ENCODE measurements at places on chromosomes 12 and 14.

- DNase-seq, result no peak
Measured at GRCh38 chr12:48803675-48804074, 14.6 kb upstream of the CACNB3 start.

DNA sequence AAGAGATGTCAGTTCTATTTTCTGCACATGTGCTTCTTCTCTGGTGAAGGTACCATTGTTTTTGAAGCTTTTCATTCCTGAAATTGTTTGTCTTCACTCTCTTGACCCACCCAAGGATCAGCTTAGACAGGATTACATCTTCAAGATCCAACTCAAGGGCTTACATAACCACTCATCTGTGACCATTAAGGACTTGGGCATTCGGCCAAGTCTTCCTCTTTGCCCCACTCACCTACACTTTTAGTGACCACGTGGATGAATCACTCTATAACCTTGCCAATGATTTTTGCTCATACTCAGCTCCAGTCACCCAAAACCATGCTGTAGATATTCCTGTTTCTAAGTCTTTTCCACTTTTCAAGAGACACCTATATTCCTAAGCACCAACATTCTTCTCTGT is 36.5 kb upstream of the SSTR1 start:
- DNase-seq, result no peak

- DNase-seq, result no peak
Measured at GRCh38 chr12:121649819-121650353, 19.6 kb downstream of the MORN3 start.

DNA sequence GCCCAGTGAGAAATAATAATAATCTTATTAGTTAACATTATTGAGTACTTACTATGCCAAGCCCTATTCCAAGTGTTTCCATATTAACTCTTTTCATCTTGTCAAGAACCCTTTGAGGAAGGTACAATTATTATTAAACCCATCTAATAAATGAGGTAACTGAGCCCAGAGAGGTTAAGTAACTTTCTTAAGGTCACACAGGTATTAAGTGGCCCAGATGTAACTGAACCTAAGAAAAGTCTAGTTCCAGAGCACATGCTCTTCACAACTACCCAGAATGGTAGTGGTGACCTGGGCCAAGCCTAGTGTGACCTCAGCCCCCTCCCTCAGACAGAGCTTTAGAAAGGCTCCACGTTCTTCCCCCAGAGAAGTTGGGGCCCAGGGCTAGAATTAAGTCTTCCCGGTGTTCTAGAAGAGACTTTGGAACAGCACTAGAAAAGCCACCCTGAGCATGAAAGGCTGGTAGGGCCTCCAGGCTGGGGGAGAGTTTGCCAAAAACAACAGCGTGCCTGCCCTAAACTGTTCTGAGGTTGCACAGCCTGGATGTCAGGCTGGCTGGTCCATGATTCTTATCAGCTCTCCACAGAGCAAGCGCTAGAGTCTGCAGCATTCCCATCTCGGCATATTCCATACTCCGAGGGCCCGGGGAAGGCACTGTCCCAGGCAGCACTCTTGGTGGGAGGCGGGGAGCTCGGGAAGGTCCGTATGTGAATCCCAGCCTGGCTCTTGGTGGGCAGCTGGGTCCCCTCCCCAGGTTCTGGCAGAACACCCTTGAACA is 41.3 kb upstream of the CTDSP2 start:
- DNase-seq, result peak; percentile 70

DNA sequence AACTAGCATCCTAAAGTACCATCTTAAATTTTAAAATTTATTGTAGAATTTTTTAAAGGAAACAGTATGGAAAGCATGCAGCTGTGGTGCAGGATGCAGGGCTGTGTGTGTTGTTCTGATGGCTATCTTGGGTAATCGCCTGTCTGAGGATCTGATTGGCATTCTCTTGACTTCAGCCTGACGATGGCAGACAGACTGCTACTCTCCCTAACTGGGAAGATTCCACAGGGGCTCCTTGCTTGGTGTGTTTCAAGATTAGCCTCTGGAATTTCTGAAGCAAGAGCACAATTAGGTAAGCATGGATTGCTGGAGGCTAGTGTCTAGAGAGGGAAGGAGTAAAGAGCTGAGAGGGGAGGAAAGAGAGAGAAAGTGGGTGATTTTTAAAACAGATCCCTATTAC is 696.8 kb upstream of the LRFN5 start:
- DNase-seq, result no peak

- no peak for DNase-seq
Measured at GRCh38 chr12:12800406-12801180, 12.6 kb upstream of the DDX47 start.

- DNase-seq, result no peak
Measured at GRCh38 chr12:49276304-49277290, 11.7 kb downstream of the TUBA1C start.

DNA sequence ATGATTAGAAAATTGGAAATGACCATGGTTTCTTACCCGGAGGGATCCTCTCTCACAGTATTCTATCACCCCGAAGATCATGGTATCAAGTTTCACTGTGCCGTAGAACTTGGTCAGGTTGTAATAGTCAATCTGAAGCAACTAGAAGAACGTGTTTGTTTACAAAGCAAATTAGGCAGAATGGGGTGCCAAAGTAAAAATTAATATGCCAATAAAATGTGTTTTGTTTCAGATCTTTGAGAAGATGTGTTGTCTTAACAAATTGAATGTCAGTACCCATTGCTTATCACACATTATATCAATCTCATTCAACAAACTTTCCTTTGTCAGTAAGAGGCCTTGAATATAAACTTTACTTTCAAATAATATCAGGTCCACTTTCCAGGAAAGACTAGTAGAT is 45.0 kb downstream of the GUCY2C start:
- DNase-seq, result no peak

DNA sequence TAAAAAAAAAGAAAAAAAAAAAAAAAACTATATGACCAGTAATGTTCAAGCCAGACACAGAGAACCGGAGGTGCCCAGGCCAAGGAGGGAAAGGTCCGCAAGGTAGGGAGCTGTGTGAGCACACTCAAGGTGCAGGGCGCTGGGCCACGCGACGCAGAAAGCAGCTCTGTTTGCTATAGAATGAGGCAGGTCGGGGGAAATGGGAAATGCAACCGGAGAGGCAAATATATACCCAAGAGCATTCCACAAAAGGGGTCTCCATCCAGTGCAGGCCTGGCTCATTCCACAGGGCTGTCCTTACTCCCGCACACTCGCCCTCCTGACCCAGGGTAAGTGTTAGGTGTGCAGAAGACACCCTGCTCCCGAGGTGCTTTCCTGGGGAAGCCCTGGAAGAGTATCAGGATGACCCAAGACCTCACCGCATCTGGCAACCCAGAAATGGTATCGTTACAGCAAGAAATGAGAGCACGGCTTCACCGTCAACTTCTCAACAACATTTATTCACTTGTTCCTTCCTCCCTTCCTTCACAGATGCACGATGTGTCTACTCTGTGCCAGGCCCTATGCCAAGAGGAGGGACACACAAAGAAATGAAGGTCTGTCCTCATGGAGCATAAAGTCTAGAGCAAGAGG is 86.4 kb downstream of the BCL11B start:
- DNase-seq, result no peak

DNA sequence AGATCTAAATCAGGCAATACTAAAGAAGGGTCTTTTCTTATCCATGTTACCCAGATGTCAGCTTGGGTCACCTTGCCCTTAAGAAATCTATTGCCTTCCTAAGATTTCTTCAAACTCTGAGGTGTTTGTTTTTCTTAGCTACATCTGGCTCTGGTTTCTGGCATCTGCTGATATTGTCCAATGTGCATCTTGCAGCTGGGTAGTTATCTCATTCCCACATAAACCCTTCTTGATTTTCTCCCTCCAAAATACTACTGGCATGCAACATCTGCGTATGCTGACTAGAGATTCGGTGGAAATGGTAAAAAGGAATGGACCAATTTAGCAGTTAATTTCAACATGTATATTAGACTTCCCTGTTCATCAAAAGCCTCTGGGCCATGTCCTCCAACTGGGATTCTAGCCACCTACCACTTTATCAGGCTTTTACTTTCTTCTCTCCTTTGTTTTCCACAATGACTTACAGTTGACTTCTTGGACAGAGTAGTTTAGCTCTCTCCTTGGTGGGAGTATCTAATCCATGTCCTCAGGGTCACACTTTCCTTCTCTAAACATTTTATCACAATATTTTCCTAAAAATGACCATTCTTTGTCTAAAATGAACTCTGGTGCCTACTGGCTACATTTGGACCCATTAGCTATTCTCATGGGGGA is 324.8 kb upstream of the FAR2 start:
- no peak for DNase-seq

- DNase-seq, result no peak
Measured at GRCh38 chr12:126591533-126591932, 1526.3 kb downstream of the AACS start.

DNA sequence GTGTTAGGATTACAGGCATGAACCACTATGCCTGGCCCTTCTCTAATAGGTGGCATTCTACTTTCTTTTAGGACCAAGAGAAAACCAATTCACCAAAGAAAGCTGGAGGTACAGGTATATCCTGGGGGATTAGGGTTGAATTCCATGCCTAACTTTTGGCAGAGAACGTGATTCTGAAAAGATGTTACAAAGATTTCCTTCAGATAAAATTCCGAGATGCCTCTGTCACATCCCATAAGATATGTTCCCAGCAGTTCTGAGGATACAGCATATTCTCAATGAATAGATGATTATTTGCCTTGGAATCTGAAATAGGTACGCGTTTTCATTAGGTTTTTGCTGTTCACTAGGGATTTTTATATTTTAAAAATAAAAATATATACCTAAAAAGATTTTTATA is 111.9 kb upstream of the KRAS start:
- no peak for DNase-seq

GRCh38 chr14:104271391-104271790 is 133.0 kb downstream of the KIF26A start:
- DNase-seq, result no peak

GRCh38 chr12:13203034-13203922 is 6.8 kb downstream of the EMP1 start:
- DNase-seq, result no peak

DNA sequence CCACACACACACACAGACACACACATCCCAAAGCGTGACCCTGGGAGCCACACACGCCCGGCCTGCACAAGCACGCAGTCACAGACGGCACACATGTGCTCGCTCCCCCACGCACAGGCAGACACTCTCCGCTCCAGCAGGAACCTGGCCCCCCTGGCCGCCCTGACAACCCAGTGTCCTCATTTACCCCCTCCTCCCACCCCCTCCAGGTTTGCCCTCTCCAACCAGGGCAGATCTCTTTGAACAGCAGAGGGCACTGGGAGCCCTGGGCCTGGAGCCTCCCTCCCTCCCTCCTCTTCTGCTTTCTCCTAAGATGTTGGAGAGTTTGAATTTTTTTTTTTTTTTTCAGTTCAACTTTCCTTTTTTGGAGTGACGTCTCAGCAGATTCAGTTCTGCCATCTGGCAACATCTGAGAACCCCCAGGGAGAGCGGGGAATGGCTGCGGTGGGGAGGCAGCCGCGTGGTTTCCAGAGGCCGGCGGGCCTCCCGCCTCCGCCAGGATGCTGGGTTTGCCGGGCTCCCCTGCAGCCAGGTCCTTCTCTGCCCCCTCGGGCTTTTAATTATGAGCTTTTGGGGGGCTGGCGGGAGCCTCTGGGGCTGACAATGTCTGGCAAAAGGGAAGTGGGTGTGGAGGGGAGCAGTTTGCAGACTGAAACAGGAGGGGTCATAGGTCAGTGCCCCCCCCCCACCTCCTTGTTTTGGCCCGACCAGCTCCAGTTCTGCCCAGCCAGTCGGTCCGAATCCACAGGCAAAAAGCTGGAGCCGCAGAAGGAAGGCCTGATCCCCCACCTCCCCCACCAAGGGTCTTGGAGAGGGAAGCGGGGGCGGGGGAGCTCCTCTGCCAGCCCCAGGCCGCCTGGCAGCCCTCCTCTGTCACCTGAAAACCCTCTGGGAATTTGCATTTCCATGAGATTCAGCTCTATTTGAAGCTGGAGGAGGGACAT is 1.3 kb upstream of the NCOR2 start:
- DNase-seq, result peak; percentile 94

DNA sequence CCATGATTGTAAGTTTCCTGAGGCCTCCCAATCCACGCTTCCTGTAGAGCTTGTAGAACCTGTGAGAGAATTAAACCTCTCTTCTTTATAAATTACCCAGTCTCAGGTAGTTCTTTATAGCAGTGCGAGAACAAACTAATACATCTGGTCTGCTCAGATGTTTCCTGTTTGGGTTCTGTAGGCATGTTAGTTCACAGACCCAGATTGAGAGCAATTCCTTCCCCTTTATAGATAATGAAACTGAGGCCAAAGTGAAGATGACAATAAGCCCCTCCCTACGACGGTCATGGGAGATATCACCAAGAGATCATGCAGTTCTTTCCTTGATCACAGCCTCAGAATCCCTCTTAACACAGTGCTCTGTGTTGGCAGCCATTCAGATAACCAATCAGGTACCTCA is 76.5 kb upstream of the CLMN start:
- no peak for DNase-seq

GRCh38 chr14:68216079-68216478 is 396.5 kb downstream of the RAD51B start:
- no peak for DNase-seq

DNA sequence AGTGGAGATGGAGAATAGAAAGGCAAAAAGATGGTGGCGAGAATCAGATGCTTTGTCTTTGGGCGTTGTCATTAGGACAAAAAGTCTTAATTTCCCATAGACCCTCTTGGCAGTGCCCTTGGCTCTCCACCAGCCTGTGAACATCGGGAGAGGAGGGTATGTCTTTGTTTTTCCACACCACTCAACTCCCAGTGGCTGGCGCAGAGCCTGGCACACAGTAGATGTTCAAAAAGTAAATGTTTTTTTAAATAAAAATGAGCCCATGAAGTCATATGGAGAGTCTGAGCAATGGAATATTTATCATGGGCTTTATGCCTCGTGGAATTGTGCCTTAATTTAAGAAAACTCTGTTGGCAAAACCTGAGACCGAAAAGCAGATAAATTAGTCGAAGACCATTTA is 90.4 kb downstream of the SRGAP1 start:
- no peak for DNase-seq

- DNase-seq, result no peak
Measured at GRCh38 chr12:25251769-25252168, 1.0 kb upstream of the KRAS start.

- no peak for DNase-seq
Measured at GRCh38 chr14:90487031-90487430, 90.2 kb downstream of the CALM1 start.

- DNase-seq, result no peak
Measured at GRCh38 chr12:87491089-87491488, 538.1 kb downstream of the C12orf50 start.

DNA sequence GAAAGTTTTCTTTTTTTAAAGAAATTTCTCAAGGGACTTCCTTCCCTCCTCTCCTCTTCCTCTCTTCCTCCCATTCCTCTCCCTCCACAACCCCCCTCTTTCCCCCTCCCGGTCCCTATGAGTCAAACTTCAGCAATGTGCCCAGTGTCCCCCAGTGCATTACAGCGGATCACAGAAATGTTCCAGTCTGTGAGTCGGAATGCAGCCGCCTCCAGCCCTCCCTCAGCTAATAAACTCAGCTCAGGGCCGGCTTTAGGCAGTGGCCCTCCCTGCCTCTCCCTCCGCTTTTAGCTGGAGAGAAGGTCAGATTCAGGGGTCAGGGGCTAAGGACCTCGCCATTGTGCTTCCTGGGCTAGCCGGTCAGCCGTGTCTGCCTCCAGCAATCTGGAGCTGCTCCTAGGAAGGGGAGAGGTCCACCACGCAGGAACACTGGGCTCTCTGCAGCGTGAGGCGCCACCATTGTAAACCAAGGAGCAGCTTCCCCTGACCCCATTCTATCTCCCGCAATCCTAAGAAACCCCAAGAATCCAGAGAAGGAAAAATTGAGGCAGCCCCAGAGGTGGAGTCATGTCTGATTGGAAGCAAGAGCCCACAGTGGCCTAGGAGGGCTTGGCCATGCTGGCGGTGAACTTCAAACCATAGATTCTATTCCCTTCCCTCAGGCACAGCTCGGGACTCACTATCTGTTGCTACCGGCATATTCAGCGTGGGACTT is 1.1 kb upstream of the HDAC7 start:
- DNase-seq, result peak; percentile 96

Measured in SJSA1 (cell line).